ENCODE measurements at places on chromosomes 13 and 19.

- DNase-seq, result peak; percentile 29
Measured at GRCh38 chr19:12969292-12969988, at the start of gene DAND5. TSS of gene DAND5 (plus strand) at chr19:12969576. CDS start at chr19:12969661, 85 bp downstream.

GRCh38 chr13:51520524-51520923 lies 63.7 kb upstream of the WDFY2 start:
- peak; percentile 35 for DNase-seq

GRCh38 chr13:75473468-75473867 lies 8.5 kb downstream of the TBC1D4 start:
- DNase-seq, result no peak

DNA sequence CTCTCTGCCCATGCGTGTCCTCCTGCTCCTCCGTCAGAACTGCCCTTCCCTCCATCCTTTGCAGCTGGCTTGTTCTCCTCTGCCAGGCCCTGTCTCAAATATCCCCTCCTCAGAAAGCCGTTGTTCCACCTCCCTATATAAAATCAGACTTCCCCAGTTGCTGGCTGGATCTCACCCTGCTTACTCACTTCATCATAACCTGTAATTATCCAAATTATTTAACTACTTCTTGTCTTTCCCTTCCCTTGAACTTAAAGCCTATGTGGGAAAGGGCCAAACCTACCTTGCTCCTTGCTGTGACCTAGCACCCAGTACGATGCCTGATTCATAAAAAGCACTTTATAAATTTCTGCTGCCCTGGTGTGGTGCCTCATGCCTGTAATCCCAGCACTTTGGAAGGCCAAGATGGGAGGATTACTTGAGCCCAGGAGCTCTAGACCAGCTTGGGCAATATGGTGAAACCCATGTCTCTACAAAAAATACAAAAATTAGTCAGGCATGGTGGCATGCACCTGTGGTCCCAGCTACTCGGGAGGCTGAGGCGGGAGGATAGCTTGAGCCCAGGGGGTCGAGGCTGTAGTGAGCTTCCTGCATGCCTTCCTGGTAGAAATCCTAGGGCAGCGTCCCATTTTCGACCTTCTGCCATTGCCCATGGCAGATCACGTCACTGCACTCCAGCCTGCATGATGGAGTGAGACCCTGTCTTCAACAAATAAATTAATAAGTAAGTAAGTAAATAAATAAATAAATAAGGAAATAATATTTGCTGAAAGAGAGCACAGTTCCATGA lies 39.5 kb upstream of the ZNF536 start:
- DNase-seq, result no peak

- DNase-seq, result no peak
Measured at GRCh38 chr13:38135592-38135991, 214.1 kb upstream of the UFM1 start.

DNA sequence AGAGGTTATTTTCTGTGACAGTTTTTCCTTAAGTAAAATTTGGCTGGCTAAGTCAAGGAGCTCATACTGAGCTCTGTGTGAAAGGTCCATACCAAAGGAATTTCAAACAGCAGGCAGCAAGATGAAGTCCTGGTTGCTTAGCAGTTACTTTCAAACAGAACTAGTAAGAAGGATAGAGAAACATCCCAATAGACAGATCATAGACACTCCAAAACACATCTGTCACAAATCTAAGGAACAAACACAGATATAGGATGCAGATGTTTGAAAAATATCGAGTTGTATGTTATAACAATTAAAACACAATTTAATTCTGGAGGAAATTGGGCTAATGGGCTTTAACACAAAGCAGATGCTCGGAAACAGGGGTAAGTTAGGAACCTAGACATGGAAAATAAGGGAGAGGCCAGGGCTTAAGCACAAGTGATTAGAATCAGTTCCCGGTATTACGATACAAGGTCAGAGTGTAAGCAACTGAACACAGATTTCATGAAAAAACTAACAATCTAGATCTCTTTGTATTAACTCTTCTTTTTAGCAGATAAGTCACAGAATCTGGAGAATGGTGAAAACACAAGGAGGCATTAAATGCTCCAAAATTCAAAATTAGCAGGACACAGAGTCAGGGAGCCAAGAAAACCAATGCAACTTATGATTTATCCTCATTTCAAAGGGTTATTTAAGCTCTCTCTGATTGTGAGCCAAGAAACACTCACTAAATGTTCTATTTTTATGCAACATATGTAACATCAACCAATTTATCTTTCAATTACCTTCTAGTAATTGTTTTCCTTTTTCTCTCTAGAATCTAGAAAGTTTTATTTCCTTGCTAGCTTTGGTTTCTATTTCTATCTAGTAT lies 1992.9 kb upstream of the PCDH20 start:
- DNase-seq, result peak; percentile 13

DNA sequence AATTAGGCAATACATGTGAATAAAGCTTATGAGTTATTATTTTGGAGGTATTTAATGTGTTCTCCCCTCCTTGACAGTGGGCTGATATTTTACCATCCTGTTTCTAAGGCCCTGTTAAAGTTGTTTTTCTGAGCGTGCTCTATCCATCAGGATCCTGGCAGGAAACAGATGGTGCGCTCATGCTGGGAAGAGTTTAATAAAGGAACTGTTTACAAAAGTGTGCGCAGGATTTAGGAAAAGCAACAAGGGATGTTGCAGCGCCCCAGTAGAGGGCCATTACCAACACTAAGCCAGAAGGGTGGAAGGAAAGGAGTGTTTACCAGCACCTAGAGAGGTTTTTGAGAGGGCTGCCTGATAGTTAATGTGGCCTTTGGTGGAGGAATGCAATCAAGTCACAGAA lies 374.5 kb downstream of the KCNRG start:
- DNase-seq, result no peak

DNA sequence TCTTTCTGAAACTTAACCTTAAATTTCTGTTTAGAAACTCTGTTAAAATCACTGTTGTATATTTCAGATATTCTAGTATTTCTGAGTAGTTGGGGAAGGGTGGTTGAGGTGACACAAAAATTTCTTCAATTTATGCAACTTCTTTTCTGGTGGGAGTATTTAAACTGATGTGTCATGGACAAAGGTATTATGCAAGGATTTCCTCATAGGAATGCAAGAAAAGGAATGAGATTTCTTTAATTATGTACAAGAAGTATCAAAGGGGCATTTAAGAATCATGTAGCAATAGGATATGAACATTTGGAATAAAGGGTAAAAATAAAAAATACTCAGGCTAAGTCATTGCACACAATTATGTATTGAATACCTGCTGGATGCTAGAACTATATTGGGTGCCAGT lies 575.8 kb upstream of the KLF12 start:
- no peak for DNase-seq

DNA sequence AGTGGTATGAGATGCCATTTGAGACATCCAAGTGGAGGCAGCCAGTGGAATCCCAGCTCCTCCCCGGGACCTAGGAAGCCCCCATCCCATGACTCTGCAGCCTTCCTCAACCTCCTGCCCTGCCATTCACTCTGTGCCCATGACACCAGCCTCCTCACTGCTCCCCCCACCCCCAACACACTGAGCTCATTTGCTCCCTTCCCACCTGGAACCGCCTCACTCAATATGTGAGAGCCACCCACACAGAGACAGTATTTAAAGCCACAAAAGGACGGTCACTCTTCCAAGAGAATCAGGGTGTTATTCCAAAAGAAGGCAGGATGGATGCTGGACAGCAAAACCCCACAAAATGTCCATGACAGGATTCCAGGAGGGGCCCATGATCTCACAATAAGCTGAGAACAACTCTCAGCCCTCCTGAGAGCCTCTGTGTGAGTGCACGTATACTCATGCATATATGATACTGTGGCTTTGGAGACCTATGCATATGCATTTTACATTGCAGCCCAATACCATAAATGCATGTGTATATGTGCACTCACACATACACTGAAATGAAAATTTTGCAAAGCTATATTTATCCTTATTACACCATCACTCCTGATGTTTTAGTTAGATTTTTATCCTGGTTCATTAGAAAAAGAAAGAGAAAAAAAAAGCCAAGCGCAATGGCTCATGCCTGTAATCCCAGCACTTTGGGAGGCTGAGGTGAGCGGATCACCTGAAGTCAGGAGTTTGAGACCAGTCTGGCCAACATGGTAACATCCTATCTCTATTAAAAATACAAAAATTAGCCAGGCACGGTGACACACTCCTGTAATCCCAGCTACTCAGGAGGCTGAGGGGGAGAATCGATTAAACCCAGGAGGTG lies 10.8 kb upstream of the RANBP3 start:
- DNase-seq, result no peak

DNA sequence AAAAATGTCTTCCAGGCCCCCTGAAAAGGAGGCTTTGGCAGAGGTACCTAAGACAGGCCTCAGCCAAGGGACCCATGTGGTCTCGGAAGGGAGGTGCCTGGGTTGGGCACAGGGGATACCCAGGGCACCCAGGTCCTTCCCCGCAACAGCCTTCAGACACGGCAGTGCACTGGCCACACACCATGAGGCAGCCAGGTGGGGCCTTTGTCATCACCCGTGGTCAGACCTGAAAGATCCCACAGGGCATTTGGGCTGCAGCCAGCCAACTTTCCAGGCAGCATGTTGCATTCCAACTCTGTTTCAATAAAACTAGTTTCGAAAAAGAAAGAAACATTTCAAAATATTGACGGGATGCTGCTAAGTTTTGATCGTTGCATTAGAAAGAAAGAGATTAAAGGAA lies 4.7 kb upstream of the TUBGCP3 start:
- no peak for DNase-seq

GRCh38 chr13:23644527-23645138 lies 74.4 kb downstream of the TNFRSF19 start:
- DNase-seq, result peak; percentile 63

DNA sequence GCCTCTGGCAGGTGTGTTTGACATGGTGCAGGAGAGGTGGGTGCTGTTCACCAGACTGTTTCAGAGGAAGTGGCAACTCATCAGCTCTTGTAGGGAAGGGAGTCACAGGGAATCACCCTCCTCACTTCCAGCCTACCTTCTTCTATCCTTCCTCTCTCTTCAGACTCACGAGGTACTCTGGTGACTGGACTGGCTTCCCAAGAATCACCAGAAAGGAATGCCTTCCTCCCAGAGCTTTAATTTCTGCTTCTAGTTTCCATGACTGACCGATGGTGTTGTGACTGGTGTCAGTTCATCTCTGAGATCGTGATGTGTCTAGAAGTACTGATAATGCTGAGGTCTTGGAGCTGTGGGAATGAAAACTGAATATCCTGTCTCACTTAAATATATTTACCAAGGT lies 247.3 kb downstream of the KCTD12 start:
- DNase-seq, result no peak

GRCh38 chr19:29084266-29084665 lies 128.7 kb downstream of the UQCRFS1 start:
- no peak for DNase-seq

DNA sequence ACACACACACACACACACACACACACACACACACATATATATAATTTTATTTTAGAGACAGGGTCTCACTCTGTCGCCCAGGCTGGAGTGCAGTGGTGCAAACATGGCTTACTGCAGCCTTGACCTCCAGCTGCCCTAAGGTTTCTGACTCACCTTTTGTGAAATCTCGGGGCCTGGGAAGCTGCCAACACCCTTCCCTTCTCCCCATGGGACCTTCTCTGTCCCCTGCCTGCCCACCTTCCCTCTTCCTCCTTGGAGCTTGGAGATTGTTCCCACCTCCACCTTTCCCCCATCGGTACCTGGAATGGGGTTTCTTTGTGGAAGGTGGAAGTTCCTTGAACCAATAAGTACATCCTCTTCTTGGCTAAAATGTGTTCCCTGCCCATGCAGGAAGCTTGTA lies 6.3 kb downstream of the ARRDC5 start:
- DNase-seq, result peak; percentile 39

DNA sequence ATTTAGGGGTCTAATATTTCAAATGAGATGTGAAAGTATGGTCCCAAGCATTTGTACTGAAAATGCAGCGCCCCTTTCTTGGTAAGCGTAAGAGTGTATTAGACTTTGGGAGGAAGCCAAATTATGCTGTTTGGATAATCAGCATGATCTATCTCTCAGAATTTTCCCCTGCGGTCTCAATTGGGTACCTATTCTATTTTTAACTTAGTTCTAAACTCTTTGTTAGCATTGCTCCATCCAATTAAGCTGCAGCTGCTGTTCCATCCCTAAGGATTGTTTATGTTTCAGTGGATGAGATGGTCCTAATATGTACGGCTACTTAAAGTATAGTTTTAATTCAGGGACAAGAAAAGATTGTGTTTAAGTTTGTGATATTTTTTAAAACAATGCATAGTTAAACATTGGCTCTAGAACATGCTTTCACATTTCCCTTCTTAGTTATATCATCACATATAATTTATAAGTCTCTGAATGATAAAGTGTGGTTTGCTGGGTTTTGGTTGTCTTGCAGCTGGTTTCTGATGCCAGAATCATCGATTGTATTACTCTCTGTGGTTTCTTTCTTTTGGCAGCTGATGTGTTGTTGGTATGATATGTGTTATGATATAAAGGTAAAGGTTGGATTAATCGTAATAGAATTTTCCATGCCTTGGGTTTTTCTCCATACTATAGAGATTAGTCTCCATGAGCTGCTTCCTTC lies 15.0 kb downstream of the POLR1D start:
- DNase-seq, result no peak

DNA sequence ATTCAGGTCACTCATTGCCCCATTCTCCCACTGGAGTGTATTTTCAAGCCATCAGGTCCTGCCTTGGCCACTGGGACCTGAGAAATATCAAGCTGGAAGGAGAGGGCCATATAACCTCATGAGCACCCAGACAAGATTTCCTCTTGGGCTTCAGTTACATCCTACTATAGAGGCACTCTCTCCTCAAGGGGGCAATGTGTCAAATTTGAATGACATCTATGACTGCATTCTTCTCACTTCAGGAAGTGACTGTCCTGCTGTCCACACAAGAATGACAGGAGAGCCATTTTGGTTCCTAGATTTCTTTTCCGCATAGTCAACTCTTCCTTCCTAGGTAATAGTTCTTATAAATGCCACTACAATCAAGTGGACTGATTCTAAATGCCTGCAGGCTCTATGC lies 416.2 kb downstream of the DIAPH3 start:
- DNase-seq, result no peak

DNA sequence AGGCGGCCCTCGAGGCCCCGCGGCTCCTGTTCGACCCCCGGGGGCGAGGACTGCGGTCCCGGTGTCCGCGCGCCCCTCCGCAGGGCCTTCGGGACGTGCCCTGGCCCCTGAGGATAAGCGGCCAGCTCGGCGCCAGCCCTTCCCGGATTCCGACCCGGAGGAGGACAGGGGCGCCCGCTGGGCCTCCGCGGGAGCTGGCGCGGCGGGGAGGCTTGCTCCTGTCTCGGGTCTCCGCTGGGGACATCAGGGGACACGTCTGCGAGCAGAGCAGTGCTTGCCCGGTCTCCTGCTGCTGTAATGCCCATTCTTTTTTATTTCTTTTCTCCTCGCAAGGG lies 829 bp downstream of the B3GLCT start:
- DNase-seq, result peak; percentile 73

DNA sequence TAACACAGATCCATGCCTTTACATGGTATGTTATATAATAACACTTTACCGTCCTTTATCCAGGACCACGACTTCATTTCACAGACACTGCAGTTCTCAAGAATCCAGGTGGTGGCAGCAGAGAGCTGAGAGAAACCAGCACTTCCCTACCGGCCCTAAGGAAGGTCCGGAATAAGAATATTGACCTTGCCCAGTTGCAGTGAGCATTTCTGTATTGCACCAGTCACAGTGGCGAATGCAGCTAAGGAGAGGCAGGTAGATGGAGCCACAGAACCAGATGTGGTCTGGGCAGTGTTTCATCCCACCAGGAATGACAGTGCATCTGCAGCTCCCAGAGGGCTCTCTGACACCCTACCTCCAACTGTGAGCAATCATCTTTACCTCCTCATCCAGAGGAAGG lies 44.6 kb downstream of the ZNF787 start:
- peak; percentile 74 for DNase-seq

All from astrocyte of the hippocampus (primary cell).